ENCODE measurements at places on chromosomes 13 and 19.

DNA sequence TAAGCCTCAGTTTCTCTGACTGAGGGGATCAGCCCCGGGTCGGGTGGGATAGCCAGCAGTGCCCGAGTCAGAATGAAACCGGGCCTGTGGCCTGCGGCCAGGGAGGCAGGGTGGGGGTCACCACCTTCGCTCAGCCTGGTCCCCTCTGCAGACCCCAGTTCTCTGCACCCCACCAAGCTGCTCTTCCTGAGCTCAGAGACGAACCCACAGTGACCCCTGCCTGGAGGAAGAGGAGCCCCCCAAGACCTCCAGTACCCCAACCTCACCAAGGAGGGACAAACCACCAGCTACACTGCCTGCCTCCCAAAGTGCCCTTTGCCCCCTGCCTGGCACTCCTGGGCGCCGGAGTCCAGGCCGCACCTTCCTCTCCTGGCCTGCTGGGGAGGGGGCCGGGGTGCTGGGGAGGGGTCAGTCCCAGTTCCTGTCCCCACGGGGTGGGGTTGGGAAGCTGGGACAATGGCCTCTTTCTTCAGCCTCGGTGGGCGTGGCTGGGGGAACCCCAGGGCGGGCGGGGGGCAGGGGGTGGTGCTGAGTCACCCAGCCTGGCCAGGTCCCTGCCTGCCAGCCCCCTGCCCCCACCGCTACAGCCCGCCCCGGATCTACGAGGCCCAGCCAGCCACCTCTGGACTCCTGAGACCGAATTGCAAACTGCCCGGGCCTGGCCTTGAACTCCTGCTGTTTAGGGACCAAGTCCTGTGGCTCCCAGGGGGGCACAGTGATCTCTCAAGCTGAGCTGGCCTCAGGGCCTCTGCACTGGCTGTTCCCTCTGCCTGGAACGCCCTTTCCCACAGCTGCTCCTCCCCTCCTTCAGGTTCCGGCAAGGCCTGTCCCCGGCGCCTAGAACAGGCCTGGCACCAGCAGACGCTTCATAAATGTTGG, 14.3 kb downstream of the ZBTB7A start:
- DNase-seq: no peak

DNA sequence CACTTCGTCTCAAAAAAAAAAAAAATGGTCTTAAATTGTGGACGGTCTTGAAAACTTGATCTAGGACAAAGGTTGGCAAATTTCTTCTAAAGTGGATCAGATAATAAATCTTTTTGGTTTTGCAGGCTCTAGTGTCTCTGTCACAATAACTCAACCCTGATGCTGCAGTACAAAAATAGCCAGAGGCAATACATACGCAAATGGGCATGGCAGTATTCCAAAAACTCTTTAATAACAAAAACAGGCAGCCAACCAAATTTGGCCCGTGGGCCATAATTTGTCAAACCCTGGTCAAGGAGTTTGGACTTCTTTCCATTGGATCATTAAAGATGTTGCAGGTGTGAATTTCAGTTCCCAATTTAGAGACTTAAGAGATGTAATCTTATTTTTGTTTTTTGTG, 93.5 kb upstream of the MRI1 start:
- no peak for DNase-seq

DNA sequence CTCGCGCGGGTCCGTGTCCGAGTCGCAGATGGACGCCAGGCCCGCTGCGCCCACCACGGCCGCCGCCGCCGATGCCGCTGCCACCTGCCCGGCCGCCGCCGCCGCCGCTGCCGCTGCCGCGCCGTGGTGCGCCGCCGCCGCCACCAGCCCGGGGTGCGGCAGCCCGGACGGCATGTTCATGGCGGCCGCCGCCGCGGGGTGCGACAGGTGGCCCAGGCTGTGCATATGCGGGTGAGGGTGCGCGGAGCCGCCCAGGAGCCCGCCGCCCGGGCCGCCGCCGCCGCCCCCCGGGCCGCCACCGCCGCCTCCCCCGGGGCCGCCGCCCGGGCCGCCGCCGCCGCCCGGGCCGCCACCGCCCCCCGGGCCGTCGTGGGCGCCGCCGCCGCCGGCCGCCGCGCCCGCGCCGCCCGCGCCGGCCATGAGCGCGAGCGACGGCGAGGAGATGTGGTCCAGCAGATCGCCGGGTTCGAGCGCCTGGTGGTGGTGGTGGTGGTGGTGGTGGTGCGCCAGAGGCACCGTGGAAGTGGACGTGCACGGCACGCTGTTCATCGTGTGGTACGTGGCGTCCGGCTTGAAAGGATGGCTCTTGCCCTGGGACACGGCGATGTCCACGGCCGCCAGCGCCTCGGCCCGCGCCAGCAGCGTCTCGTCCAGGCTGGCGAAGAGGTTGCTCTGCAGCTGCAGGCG, 1.3 kb downstream of the POU4F1 start:
- DNase-seq: no peak

- DNase-seq: no peak
Observed at GRCh38 chr13:41017159-41017558, 2.0 kb downstream of the ELF1 start.

DNA sequence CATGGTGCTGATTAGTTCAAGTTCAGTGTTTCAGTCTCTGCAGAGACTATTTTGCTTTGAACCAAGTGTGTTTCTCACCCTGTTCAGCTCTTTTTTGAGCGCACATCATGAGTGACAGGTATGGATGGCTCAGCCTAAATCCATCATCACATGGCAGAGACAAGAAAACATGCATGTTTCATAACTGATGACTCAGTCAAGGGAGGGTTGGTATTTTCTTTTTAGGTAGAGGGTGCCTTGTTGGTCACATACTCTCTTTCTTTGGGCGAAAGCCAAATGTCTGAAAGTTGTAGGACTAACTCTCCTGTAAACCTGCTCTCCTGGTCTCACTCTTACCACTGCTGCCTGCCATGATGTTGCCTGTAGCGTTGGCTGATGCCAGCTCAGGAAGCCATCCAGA, 48.1 kb upstream of the RAP2A start:
- no peak for DNase-seq

GRCh38 chr13:112686364-112686763, 3.5 kb upstream of the ATP11A start:
- no peak for DNase-seq

GRCh38 chr13:33919120-33919519, 101.2 kb downstream of the RFC3 start:
- DNase-seq: no peak

Measured in stimulated activated CD8-positive, alpha-beta memory T cell treated with anti-CD3 and anti-CD28 coated beads, Interleukin-4, amount 100 ng/mL, for 1 hour (primary cell).